Stimulated activated CD4-positive, alpha-beta T cell treated with anti-CD3 and anti-CD28 coated beads, Interleukin-1b, Interleukin-23, amount 100 ng/mL, for 1 hour (primary cell): ENCODE measurements at places on chromosomes 5 and 9.

- no peak for DNase-seq
Observed at GRCh38 chr5:81850501-81851357, 99.8 kb upstream of the SSBP2 start.

GRCh38 chr5:169606279-169606678 is 22.7 kb downstream of the SPDL1 start:
- no peak for DNase-seq

GRCh38 chr5:173755319-173755718 is 132.8 kb upstream of the CPEB4 start:
- DNase-seq: no peak

DNA sequence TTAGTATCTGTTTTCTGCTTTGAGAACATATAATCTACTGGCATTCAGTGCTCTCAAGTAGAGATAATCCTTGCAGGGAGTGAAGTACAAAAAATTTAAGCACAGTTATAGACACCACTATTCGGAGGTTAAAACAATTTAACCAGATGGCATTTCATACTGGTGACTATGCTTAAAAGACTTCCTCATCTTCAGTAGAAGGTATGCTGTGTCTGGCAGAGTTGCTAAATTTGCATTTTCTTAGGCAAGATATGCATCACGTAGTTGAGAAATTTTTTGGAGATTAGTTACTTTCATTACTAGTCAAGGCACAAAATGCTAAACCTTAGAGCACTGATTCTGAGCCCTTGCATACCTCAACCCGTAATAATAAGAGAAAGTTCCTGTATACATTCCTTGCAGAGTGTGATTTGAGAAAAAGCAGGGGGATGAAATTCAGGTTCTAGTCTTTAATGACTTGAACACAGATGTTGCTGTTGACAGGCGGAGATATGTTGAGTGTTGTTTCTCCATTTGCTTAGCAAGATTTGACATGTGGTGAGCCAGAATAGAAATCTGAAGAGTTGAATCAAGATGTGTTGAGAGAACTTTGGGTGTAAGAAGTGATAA is 70.8 kb upstream of the STARD4 start:
- no peak for DNase-seq

- DNase-seq: no peak
Observed at GRCh38 chr5:5335107-5335506, 87.4 kb upstream of the ICE1 start.

- DNase-seq: no peak
Observed at GRCh38 chr9:133323211-133323610, 12.8 kb downstream of the SURF6 start.

DNA sequence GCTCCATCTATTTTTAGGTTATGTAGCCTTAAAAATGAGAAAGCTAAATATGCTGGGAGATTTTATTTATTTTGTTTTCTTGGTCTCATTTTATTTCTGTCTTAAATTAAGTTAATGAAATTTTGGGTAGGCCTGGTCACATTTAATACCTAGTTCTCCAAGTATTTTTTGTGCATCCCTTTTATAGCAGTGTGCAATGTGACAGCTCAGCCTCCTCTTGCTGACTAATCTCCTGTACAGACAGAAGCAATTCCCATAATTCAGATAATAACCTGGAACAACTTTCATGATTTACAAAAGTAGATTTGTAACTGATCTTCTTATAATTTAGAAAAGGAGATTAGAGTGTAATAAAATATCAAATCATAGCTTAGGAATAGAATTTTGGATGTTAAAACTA is 403.9 kb downstream of the ADGRV1 start:
- DNase-seq: no peak

DNA sequence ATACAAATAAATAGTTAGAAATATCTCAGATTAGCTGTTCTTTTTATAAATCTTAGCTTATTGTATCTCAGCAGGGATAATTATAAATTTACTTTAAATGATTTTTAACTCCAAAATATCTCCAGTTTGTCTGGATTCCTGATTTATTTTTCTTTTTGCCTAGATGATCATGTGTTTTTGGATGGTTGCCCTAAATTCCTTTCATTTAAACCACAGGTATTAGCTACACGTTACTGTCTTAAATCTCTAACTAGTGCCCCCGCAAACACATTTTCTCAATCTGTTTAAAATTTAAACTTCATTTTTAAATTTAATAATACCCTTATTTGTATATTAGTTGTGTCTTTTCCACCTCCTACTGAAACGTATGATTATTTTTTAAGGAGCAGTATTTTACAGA is 5.6 kb downstream of the FER start:
- DNase-seq: no peak

DNA sequence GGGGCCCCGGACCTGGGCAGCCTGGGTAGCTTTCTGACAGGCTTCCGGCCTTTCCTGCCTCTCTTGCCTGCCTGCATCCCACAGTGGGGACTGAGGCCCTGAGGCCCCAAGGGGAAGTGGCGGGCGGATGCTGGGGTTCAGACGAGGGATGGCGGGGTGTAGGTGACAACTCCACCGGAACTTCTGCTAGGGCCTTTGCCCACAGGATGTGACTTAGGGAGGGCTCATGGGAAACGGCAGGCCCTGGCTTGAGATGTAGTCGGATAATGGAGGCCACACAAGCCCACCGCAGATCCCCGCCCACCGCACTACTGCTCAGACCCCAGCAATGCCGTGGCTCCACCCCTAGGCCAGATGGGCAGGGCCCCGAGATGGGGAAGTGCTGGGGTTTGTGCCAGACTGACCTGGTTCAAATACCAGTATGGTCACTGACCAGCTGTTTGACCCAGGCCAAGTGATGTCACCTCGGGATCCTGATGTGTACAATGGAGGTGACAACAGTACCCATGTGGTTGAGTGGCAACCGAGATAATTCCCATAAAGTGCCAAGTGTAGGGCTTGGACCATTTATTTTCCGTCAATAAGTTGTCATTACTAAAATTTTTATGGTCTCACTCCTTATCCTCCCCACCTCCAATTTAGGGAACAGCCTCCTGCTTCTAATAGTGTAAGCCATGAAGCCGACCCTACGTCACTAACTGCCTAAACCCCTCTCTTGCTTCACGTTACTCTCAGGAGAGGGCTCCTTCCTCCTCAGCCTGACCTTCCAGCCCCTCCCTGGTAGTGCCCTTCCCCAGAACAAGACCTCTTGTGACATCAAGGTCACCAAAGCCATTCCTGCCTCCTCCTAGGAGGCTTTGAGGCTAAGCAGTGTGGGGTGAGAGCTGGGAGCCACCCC is 2.5 kb upstream of the CDK9 start:
- peak; percentile 39 for DNase-seq

DNA sequence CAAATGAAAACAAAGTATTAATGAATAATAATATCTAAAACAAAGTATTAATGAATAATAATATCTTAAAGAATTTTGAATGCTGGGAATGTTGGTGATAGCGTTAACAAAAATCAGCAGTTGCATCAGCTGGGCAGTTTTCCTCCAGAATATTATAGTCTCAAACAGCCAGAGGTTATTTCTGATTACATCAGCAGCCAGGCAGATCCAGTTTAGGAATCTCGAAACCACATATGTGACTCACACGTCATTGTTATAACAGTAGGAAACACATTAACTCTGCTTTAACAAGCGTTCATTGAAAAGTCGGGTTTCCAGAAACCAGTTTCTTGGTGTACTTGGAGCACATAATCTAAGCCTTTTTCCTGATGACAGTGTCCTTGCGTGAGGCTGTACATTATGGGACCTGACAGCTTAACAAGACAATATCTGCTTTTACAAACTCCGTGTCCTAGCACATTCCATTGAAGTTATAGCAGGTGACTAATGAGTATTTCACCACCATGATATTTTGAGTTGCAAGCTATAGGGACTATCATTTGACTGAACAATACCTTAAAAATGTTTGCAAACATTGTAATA is 559.5 kb upstream of the KLF4 start:
- DNase-seq: no peak

- no peak for DNase-seq
Observed at GRCh38 chr5:2001300-2001699, 118.6 kb upstream of the IRX4 start.
